KG1 (cell line): ENCODE measurements at places on chromosomes 11 and 22.

DNA sequence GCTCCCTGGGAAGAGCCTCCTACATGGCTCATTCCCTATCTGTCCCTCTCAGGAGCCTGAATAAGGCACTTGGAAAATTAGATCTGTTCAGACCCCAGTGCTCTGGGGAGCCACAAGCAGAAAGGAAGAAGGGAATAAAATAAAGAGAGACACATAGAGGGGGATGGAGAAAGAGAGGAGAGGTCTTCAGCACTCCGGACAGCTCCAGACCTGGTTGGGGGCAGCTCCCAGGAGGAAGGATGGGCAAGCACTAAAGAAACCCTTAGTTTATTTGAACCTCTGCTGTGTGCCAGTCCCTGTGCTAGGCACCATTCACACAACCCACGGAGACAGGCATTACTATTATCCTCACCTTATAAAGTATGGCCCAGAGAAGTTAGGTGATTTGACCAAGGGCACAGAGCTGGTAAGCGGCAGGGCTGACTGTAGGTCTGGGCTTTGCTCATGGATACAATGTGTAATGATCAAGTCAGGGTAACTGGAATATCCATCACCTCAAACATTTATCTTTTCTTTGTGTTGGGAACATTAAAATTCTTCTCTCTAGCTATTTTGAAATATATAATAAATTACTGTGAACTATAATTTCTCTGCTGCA is 53.7 kb upstream of the LRRC32 start:
- no peak for DNase-seq

- no peak for DNase-seq
Observed at GRCh38 chr11:93196816-93197379, 893 bp downstream of the SLC36A4 start.

DNA sequence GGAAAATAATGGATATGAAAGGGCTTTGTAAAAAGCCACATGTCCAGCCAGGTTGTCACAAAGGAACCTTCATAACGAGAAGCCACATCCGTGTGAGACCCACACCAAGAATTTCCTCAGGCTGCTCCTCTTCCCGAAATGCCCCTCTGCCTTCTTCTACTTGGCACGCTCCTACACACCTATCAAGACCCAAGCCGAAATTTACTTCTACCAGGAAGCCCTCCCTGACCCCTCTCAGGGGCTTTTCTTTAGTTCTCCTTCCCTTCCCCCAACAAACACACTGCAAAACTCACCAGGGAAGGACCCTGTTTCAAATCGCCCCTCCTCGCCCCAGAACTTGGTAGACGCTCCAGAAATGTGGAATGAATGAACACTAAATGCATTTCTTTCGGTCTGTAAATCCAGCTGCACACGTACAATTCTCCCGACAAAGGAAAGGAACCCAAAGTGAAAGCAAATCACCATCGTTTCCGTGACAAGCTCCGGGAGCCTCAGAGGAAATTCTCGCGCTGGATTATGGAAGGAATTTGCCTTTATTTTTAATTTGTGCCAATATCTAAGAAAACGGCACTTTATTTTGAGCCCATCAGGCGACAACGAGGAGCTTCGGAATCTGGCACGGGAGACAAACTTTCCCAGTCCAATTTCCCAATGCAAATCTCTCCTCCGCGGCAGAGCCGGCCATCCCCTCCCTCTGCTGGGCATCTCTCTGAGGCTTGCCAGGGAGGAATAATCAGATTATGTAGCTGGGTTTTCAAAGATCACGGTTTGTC is 13.2 kb upstream of the SHISAL1 start:
- no peak for DNase-seq

DNA sequence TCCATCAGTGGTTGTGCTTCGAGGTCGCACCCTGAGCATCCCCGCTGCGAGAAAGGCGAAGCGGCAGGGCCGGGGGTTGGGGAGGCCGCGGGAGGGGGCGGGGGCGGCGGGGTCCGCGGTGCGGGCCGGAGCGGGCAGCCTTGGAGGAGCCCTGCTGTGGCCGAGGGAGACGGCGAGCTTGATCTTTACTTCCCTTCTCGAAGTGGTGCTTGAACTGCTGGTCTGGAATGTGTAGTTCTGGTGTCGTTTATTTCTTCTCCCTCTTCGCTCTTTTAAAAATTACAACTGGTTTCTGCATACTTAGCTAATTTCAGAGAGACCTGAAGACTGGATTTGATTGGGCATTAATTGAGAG is 1.1 kb downstream of the APLP2 start:
- DNase-seq: no peak

GRCh38 chr11:46267930-46268329 is 9.5 kb upstream of the CREB3L1 start:
- DNase-seq: no peak

DNA sequence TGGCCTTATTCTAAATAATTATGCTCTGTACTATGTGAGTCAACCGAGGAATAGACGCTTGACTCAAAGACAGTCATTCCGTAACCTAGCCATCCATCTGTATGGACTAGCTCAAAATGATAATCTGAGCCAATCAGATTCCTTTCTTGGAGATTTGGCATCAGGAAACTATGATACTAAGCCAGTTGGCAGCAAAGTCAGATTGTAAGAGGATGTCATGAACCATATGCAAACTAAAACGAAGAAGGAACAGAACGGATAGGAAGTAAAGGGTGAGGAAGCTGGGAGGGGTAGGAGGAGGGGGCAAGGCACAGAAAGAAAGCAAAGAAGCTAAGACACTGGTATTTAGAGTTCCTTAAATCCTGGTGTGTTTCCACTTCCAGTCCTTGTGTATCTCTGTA is 10.7 kb upstream of the SESN3 start:
- no peak for DNase-seq

DNA sequence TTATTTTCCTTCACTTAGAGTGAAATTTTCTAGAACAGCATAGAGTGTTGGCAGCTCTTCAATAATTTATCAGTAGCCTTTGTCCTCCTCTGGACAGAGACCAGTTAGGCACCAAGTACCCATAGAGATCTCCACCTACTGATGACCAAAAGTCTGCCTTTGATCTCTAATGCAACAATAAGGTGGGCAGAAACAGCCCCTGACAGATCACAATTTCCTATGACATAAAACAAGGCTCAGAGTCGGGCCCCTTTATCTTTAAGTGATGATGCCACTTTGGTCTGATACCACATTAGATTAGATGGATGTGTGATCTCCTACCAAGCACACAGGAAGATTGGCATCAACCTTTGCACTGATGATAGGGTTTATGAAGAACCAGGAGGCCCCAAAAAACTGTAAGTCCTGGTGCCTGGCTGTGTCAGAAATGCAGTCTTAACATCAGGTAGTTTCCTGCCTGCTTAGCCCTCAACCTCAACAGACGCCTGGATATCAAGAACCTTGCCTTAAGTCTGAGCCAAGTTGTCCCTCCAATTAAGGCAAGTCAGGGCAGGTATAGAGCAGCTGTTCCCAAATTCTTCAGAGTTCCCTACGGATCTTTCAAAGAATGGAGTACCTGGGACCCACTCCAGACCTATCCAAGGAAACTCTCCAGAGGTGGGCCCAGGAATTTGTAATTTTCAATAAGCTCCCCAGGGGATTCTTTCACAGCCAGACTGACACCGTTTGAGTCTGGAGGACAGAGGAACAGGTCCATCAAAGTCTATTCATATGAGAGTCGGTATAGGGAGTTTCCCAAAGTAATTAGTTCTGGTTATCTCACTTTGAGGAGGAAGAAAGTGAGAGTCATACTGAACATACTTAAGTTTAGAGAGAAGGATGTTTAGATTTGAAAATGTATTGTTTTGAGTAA is 30.6 kb upstream of the TMPRSS4 start:
- no peak for DNase-seq

- DNase-seq: no peak
Observed at GRCh38 chr11:79438631-79439409, 2.0 kb downstream of the TENM4 start.

DNA sequence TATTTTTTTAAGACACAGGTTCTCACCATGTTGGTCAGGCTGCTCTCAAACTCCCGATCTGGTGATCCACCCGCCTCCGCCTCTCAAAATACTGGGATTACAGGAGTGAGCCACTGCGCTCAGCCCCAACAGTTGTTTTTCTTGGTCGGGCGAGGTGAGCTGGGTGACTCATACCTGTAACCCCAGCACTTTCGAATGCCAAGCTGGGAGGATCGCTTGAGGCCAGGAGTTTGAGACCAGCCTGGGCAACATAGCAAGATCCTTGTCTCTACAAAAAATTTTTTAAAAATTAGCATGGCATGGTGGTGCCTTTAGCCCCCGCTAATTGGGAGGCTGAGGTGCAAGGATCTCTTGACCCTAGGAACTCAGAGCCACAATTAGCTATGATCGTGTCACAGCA is 7.0 kb upstream of the NF2 start:
- DNase-seq: no peak
